NCI-H510A treated with DMSO at 0.1 percent for 48 hours (cell line): ENCODE measurements at places on chromosomes 12 and 14.

- no peak for DNase-seq
These were observed 31.4 kb downstream of the TMEM233 start for GRCh38 chr12:119624966-119625365.

GRCh38 chr12:18953505-18953904, 176.0 kb upstream of the PLEKHA5 start:
- DNase-seq, result no peak

DNA sequence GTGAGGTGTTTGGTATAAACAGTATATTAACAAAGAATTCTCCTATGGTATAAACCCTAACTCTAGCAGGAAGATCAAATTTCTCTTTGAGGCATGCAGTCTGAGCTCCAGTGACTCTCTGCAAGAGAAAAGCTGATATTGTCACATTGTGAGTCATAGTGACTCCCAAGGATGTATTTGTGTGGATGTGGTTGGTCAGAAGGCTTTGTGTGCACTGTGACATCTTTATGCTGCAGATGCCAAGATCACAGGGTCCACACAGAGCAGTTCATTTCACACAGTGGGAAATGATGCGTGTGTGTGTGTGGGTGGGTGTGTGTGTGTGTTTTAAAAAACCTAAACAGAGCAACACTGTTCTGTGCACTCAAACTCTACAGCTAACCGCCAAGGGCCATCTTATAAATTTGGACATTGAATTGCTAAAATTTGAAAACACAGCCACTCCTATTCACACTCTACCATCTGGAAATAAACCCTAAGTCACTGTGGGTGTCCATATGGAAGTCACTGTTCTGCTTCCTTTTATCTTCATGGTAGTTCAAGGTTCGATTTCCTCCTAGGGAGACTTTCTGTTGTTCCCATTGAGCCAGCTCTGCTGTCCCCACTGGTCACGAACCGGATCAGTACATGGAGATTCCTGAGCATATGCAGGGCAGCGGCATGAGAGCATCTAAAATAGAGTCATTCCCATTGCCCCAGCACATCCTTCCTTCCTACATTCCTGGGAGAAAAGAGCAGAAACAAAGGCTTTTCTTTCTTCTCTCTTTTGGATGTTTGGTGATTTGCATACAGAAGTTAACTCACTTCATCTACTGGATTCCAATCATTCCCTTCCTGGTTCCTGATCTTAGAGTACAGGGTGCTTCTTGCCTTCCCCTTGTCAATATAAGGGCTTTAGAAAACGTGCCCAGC, 727.6 kb downstream of the DIO2 start:
- DNase-seq, result no peak

GRCh38 chr14:65351493-65352194, 60.9 kb upstream of the FUT8 start:
- DNase-seq, result no peak

DNA sequence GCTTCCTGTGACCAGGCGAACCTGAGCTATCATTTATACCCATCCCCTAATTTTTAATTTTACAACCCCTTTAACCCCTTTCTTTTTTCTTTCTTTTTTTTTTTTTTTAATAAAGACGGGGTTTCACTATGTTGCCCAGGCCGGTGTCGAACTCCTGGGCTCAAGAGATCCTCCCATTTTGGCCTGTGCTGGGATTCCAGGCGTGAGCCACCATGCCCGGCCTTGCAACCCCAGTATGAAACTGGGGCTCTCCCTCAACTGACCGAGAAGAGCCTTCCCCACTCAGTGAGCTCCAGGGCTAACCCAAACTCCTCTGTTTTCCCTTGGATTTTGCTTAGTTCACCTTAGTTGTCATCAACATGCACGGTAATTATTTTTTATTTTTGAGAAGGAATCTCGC, 992 bp downstream of the CPSF2 start:
- DNase-seq, result no peak

DNA sequence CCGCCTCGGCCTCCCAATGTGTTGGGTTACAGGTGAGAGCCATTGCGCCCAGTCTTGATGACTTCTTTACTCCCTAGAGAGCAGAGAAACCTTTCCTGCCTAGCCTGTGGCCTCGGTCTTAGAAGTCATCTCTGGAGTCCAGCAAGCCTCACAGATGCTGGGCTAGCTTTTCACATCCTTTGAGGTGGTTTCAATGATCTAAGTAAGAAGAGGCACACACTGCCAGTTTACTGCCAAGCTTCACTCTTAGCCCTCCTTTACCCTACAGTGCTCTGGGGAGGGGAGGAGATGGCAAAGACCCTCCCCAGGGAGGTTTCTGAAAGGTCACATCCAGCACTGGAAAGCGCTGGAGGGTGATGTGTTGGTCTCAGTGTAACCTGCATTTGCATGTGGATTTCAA, 304.8 kb downstream of the PCNX1 start:
- DNase-seq, result no peak

GRCh38 chr14:94423453-94424056, 29.0 kb downstream of the SERPINA11 start:
- DNase-seq, result no peak

GRCh38 chr12:95088379-95088778, 15.0 kb upstream of the NR2C1 start:
- DNase-seq, result no peak

GRCh38 chr14:79693935-79694334, 517.4 kb downstream of the DIO2 start:
- no peak for DNase-seq

- DNase-seq, result peak; percentile 77
These were observed 75.5 kb upstream of the RERGL start for GRCh38 chr12:18165422-18165871.

- DNase-seq, result no peak
These were observed 15.6 kb downstream of the LGR5 start for GRCh38 chr12:71455028-71455737.

- DNase-seq, result peak; percentile 86
These were observed 80.7 kb downstream of the KDM2B start for GRCh38 chr12:121499929-121500793.

DNA sequence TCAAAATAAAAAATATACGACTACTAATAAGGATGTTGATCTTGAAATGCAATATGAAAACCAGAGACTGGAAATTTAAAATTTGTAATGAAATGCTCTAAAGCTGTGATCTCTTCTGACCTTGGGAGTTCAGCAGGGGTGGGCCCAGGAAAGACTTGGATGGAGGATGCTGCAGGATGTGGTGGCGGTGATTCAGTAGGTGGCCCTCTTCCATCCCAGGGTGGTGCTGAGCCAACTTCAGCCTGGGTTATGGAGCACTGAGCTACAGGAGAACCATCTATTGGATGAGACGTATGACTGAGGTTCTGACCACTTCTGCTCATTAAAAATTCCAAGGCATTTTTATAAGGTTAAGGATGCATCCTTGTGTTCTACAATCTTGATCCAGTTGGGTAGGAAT, 6.9 kb upstream of the PDE3A start:
- no peak for DNase-seq

DNA sequence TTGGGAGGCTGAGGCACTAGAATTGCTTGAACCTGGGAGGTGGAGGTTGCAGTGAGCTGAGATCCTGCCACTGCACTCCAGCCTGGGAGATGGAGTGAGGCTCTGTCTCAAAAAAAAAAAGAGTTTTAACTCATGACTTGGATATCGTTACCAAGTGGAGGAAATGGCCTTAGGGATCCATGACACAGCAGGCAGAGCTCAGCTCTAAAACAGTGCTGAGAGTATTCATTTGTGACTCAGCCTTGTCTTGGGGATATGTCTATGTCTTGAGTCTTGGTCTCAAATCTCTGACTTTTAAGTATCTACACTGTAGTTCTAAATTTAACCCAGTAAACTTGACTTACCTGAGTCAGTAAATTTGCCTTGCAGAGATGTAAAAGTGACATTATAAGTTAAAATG, 8.8 kb upstream of the PEX5 start:
- DNase-seq, result no peak

DNA sequence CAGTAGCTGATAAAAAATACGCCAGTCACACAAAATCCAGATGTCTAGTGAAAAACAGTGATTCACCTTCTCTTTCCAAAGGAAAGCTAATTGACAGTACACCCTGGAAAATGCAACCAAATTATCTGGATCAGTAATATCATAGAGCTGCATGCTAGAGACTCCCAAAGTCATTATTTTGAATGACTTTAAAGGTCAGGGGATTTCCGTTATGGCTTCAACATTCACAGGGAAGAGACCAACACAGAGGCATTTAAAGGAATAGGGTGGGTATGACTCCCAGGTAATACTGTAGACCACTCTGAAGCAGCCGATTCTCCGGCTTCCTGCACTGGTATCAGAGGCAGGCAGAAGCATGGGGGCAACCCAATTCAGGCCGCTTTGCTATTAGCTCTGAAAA, 190.4 kb downstream of the STXBP6 start:
- DNase-seq, result no peak

- no peak for DNase-seq
These were observed 5.5 kb downstream of the C12orf56 start for GRCh38 chr12:64385019-64385418.

- no peak for DNase-seq
These were observed 859.3 kb upstream of the ATXN7L3B start for GRCh38 chr12:73678335-73678734.

- DNase-seq, result no peak
These were observed 14.2 kb upstream of the RASSF3 start for GRCh38 chr12:64595863-64596793.

DNA sequence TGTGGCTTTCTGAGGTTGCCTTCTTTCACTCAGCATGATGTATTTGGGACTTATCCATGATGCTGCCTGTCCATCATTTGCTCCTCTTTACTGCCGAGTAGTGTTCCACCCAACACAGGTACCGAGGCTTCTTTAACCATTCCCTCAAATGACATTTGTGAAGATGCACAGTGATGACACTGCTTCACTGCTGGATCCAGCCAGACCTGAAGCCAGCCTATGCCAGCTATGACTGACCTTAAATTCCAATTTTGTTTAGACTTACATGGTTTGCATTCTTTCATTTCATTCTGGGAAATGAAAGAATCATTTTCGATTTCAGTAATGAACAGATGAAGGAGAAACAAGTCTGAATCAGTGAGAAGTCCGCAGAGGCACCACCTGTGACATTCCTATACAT, 271.0 kb downstream of the AACS start:
- DNase-seq, result no peak

DNA sequence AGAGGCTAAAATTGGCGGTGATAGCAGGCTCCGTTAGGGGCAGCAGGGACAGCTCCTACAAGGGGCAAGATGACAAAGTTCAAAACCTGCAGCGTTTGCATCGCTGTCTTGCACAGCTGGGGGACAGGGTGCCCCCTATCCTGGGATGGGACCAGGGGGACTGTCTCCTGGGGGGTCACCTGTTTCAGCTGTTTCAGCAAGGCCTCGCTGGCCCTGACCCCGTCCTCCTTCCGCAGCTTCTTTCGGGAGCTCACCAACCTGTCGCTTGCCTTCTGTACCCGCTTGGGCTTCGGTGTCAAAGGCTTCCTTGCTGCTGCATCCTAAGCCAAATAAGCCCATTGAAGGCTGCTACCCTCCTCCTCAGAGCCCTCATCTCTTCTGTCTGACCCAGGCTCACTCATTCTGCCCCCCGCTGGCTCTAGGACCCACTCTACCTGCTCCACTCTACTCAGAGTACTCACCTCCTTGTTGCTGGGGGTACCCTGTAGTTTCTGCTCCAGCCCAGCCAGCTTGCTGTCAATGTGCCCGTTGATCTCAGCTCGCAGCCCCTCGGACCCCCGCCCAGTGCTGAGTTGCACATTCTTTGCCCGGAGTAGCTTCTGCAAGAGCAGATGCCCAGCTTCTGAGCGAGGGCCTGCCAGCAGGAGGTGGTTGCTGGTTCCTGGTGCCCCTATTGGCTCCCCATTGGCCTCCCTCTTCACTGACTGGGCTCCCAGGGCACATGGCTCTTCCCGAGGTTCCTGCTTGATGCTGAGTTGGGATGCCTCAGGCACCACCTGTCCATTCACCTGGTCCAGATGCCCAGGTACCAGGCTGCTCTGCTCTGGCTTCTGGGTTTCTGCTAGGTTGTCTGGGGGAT, 12.4 kb upstream of the PRKAG1 start:
- DNase-seq, result no peak

DNA sequence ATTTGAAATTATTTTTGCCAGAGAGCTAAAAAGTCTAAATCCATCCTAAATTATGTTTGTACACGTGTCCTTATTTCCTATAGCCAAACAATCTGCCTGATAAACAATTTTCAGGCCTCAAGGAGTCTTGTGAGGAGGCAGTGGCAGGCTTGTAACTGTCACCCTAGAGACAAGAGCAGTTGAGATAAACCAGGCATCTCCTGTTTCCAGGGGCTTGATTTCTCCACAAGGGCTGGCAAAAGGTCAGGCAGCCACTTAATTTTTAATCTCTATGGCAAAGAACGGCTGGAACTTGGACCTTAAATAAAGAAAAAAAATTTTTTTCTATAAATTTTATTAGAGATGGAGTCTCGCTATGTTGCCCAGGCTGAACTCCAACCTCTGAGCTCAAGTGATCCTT, 15.5 kb downstream of the PKP2 start:
- DNase-seq, result no peak

GRCh38 chr12:45598761-45599160, 130.7 kb upstream of the ARID2 start:
- no peak for DNase-seq

- DNase-seq, result peak; percentile 52
These were observed 117.1 kb upstream of the FRMD6 start for GRCh38 chr14:51534610-51535011.

DNA sequence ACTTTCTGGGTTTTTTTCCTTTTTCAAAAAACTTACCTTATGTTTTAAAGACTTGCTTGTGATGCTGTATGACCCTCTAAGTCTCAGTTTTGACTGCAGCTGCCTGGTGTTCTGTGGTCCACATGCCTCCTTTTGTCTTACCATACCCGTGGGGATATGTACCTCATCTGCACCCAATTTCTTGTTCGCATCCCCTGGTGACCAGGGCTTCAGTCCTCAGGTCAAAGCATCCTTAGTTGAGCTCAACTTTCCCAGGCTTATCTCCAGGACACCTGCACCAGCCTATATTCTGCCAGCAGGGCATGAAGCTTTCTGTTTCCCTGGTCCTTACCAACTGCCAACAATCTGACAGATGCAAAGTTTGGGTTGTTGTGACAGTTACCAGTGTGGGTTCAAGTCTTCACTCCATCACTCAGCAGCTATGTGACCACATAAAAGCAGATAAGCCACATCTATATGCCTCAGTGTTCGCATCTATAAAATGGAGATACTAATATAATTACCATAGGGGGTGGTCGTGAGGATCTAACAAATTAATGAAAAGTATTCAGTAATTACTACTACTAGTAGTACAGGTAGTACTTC, 94.0 kb downstream of the NTF3 start:
- no peak for DNase-seq

GRCh38 chr14:63952933-63953437, 100.2 kb downstream of the SYNE2 start:
- DNase-seq, result no peak

GRCh38 chr12:103978384-103978982, 12.8 kb downstream of the TDG start:
- DNase-seq, result no peak

DNA sequence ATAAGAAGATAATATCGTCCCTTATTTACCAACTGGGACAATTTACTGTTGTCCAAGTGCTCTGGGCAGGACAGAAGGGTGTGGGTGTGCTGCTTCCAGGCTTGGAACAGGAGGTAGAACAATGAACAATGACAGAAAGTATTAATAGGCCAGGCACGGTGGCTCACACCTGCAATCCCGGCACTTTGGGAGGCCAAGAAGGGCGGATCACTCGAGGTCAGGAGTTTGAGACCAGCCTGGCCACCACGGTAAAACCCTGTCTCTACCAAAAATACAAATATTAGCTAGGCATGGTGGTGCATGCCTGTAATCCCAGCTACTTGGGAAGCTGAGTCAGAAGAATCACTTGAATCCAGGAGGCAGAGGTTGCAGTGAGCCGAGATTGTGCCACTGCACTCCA, 2.5 kb downstream of the IFI27 start:
- no peak for DNase-seq
